ENCODE measurements at places on chromosomes 12 and 14.

- peak; percentile 89 for DNase-seq
Observed at GRCh38 chr12:52307836-52308805, 13.1 kb downstream of the KRT83 start.

- no peak for DNase-seq
Observed at GRCh38 chr14:34569750-34570149, 30.2 kb upstream of the EAPP start.

GRCh38 chr12:32532951-32533350 lies 133.6 kb downstream of the FGD4 start:
- no peak for DNase-seq

DNA sequence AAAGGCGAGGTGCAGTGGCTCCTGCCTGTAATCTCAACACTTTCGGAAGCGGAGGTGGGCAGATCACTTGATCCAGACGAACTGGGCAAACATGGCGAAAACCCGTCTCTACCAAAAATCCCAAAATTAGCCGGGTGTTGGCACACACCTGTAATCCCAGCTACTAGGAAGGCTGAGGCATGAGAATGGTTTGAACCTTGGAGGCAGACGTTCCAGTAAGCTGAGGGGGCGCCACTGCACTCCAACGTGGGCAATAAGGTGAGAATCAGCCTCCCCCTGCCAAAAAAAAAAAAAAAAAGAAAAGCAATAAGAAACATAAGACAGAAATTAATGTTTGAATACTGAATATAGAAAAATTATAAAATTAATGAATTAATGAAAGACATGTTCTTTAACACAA lies 928.7 kb downstream of the LRFN5 start:
- DNase-seq = no peak

GRCh38 chr12:107320929-107321631 lies 227.7 kb upstream of the CRY1 start:
- peak; percentile 57 for DNase-seq

DNA sequence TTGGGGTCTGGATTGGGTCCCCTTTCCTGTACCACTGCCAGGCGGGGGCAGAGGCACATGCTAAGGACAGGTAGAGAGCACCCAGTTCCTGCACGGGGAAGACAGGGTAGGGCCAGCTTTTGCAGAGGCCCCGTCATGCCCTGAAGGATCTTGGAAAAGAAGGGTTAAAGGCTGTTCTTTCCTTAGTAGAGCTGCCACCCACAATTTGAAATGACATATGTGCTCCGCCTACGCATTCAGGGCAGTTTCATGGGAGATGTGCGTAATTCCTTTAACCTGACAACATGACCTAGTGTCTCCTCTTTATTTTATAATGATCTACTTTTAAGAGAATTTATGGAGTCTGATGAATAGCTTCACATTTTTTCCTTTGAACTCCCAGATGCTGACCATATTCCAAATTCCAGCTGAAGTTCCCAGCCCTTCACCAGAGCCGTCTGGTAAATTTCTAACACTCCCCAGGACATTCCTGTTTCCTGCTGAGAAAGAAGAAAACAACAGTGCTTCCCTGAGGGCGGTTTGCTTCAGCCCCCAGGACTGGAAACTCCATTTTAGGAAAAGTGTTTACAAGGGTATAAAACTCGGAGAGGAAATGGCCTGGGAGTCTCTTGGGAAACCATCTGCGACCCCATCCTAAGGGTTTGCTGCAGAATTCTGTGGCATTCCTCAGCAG lies 58.9 kb upstream of the PLEKHG3 start:
- no peak for DNase-seq

- DNase-seq = no peak
Observed at GRCh38 chr12:56081393-56082347, 1.7 kb downstream of the ERBB3 start.

- no peak for DNase-seq
Observed at GRCh38 chr14:56324856-56325699, 206.9 kb downstream of the PELI2 start.

- no peak for DNase-seq
Observed at GRCh38 chr14:89658977-89659670, 242.1 kb upstream of the FOXN3 start.

DNA sequence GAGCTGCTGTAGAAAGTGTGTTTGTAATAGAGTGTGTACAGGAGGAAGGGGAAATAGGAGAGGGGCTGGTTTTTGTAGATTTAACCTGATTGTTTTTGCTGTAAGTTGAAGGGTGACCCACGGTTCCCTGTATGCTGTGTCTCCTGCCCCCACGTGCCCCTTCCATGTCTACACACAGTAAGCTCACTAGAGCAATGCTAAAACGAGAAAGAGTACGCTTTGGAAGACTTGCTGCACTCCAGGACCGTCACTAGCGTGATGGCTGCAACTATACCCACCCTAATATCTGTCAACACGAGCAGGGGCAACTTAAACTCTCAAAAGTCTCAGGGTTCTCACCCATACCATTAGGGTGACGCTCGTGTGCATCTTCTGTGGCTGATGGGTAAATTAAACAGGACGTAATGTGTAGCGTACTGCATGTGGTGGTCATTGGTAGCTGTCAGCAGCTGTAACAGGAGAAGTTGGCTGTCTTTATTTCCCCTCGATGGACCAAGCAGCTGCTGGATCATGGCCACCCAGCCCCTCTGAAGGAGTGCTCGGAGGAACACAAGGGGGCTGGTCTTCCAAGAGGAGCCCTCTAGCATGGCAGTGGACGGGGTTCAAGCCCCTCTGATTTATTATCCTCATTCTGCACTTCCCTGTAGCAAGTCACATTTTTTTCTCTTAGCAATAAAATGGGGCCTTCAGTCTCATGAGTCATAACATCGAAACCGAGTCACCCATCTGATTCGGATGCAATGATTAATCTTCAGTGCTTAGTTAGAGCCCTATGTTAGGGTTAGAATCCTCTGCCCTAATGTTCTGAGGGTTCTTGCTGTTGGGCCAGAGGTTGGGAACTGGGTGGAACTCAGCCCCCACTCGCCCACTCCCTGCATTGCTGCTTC lies 14.0 kb downstream of the CCND2 start:
- no peak for DNase-seq

DNA sequence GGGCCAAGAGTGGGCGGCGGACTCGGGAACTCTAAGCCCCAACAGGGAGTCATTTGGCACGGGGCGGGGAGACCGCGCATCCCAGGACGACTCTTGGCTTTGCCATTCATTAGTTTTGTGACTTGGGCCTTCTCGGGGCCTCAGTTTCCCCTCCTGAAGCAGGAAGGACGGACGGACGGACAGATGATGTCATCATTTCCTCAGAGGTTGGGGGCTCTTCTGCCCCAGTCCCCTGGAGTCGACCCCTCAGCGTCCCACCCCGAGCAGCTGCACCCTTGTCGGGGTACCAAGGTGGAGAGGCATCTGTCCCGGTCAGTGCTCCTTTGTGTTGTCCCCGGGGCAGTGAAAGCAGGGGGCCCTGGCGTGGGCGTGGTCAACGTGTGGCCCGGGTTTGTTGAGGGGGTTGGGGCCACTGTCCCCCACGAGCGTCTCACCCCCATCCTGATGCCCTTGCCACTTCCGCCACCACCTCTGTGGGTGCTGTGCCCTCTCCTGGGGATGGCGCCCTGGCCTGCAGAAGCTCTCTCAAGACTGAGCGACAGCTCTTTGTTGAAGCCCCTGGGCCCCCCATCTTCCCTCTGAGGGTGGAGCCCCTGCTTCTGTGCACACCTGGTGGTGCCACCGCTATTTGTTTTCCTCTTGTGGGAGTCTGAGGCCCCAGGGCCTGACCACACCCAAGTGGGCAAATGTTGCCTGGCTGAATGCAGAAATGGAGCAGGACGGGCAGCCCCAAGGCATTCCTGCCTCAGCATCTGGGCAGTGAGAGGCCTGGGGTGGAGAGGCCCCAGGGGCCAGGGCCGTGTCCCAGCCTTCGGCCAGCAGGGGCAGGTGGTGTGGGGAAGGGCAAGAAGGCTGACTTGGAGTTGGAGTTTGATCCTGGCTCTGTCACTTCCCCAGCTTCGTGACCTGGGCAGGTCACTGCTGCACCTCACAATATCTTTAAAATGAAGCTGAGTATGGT lies 896 bp downstream of the HHIPL1 start:
- no peak for DNase-seq

- no peak for DNase-seq
Observed at GRCh38 chr14:95455246-95455645, 61.2 kb downstream of the SYNE3 start.

DNA sequence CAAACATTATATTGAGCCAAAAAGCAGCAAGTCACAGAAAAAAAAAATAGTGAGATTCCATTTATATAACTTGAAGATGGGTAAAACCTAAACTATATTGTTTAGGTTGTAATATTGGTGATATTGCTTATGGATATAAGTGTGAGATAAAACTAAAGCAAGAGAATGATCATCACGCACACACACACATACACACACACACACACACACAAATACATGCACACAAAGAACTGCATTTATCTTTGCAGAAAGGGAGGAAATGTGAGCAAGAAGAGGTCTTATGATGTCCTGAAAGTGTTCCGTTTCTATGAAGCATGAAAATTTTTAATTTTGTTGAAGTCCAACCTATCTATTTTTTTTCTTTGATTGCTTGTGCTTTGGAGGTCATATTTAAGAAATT lies 16.4 kb upstream of the AMN1 start:
- no peak for DNase-seq

GRCh38 chr12:122013136-122013535 lies 8.5 kb upstream of the BCL7A start:
- DNase-seq = no peak

- no peak for DNase-seq
Observed at GRCh38 chr14:22549324-22549962, 39.6 kb downstream of the DAD1 start.

- peak; percentile 89 for DNase-seq
Observed at GRCh38 chr14:70641548-70642302, at the start of gene TTC9. Gene TTC9 (plus strand): TSS chr14:70641916. CDS start chr14:70642130, 214 bp downstream.

DNA sequence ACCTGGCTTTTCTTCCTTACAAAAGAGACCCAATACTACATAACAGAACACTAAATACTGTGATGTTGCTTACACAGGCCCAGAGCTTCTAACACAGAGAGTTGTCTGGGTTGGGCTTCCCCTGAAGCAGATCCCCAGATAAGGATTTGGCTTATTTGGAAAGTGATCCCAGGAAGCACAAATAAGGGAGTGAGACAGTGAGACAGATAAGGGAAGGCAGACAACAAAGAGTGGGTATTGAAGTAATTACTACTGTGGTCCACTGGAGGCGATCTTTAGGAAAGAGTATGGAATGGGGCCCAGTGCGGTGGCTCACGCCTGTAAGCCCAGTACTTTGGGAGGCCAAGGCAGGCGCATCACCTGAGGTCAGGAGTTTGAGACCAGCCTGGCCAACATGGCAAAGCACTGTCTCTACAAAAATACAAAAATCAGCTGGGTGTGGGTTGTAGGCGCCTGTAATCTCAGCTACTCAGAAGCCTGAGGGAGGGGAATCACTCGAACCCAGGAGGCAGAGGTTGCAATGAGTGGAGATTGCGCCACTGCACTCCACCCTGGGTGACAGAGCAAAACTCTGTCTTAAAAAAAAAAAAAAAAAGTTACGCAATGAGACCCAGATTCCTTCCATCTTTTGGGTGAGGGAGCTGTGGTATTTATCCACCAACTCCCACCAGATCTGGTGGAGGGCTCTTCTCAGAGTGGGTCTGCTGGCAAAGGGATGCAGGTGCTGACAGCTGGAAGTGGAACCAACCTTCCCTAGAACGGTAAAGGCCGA lies 10.2 kb upstream of the C12orf43 start:
- peak; percentile 47 for DNase-seq

DNA sequence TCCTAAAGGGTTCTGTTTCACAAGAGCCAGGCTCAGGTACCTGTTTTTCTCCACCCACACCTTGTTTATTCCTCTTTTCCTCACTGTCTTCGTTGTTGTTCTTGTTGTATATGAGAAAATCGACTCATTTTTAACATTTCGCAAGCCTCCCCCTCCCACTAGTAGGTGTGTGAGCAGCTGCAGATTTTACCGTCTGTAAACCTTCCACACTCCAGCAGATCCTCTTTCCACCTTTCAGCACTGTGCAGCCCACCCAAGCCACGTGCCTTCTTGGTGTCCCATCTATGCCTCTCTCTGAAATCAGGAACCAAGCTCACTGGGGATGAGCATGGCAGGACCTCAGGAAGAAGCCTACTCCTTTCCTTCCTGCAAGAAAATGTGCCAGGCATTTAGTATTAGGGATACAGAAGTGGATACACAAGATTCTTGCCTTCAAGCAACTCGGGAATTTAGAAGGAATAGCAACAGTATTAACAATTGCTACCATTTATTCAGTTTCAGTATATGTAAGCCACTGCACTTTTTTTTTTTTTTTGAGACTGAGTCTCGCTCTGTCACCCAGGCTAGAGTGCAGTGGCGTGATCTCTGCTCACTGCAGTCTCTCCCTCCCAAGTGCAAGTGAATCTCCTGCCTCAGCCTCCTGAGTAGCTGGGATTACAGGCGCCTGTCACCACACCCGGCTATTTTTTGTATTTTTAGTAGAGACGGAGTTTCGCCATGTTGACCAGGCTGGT lies 113.6 kb downstream of the CHST11 start:
- DNase-seq = no peak

- DNase-seq = no peak
Observed at GRCh38 chr12:68959143-68959858, 26.3 kb upstream of the CPM start.

DNA sequence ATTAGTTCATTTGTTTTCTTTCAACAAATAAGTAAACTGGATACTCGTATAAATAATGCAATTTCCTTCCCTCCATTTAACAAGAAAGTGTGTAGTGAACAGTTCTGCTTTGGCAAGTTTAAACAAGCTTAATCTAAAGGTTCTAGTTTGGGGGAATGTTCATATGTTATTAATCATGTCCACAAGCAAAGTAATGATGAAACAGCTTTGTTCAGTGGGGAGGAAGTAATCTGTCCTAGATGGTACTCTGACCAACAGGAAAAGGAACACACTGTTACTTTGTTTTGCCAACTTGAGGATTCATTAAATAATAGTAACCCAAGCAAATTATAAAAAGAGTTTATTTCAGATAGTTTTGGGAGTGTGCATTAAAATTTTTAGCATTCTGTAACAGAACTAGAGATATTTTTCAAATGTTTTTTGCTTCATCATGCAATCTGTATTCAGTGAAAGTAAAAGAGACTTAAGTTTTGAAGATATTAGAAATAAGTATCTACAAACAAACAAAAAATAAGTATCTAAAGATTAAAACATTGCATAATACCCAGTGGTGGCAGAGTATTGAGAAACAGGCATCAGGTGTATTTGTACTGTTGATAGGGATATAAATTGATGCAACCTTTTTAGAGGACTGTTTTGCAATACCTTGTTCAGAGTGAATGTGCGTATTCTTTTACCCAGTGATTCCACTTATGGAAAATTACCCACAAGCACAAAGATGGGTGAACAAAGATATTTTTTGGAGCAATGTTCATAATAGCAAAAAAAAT lies 61.1 kb downstream of the RAB35 start:
- no peak for DNase-seq

- DNase-seq = no peak
Observed at GRCh38 chr12:39503439-39503838, 60.5 kb upstream of the KIF21A start.

DNA sequence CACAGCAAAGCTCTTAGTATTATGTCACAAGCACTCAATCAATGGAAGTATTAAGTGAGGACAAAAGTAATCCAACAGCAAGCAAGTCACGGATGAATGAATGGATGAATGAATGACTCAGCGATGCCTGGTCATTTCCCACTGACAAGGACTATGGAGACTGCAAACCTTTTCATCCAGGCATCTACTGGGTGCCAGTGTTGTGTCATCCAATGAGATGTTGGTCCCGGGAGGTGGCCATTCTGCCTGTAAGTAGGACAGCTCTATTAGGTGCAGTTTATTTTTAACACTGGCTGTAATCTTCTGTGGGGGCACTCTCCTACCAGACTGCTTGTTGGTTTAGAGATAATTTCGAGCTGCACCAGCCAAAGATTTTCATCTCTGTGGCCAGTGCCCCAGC lies 39.4 kb downstream of the STAB2 start:
- peak; percentile 40 for DNase-seq

- DNase-seq = no peak
Observed at GRCh38 chr12:27999970-28000369, 27.4 kb upstream of the PTHLH start.

All from SK-N-SH (cell line).